ENCODE measurements at places on chromosomes 2 and 18.

DNA sequence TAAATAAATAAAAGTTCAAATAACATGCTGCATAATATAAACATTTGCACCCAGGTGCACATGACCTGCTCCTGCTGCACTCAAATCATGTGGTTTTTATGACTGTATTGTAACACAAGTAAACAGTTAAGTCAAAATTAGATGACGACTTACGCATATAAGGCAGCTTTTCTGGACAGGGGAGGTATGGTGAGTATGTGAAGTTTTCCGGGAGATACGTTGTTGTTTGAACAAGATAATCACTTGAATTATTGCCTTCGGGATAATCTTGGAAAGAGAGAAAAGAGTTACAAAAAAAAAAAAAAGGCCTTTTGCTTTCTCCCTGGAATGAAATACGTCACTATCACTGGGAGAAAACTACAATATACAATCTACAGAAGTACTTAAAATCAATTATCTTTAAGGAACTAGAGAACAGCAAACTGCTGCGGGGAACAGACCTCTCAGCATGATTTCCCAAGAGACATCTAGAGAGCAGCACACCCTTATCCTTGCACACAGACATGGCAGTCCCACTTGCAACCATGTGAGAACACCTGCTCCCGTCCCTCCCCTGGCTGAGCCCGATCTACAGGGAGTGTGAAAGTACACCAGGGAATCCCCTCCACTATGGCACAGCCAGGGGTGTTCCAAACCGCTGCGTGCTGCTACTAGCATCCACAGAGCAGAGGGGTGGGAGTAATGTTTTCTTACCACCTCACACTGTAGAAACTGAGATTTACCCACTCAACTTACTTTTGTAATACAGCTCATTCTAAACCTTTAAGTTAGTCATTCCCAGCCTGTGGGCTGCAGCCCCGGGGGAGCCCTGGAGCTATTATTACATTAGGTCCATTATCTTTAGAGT is 26.3 kb downstream of the B4GALT6 start:
- no peak for DNase-seq

- no peak for DNase-seq
Measured at GRCh38 chr2:94982675-94983074, 42.8 kb upstream of the MAL start.

DNA sequence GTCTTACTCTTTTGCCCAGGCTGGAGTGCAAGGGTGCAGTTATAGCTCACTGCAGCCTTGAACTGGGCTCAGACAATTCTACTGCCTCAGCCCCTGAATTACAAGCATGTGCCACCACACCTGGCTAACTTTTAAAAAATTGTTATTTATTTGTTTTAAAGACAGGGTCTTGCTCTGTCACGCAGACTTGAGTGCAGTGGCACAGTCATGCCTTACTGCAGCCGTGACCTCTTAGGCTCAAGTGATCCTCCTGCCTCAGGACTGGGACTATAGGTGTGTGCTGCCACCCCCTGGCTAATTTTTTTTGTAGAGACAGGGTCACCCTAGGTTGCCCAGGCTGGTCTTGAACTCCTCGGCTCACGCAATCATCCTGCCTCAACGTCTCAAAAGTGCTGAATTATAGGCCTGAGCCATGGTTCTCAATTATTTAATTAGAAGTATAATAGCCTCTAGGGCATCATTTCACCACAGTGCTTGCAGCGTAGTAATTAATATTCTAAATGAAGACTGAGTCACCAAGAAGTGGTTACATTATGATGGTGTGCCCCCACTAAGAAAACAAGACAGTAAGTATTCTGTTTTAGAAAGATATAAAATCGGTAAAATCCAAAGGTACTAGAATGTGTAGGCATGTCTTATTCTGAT is 69.6 kb downstream of the EML4 start:
- DNase-seq, result no peak

DNA sequence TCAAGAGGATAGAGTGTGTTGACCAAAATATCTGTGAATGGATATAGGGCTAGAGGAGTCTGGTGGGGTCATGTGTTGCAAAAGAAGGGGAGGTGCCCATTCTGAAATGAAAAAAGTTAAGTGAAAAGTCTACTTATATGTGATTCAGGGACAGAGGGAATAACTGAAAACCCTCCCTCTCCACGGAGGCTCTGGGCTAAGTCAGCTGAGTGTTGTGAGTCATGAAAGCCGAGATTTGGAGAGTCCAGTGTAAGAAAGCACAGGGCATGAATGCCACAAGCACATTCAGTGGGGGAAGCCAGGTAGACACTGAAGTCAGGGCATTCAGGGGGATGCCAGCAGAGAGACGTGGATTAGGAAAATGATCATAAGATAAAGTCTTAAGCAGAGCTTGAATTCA is 871.9 kb downstream of the TSN start:
- DNase-seq, result no peak

DNA sequence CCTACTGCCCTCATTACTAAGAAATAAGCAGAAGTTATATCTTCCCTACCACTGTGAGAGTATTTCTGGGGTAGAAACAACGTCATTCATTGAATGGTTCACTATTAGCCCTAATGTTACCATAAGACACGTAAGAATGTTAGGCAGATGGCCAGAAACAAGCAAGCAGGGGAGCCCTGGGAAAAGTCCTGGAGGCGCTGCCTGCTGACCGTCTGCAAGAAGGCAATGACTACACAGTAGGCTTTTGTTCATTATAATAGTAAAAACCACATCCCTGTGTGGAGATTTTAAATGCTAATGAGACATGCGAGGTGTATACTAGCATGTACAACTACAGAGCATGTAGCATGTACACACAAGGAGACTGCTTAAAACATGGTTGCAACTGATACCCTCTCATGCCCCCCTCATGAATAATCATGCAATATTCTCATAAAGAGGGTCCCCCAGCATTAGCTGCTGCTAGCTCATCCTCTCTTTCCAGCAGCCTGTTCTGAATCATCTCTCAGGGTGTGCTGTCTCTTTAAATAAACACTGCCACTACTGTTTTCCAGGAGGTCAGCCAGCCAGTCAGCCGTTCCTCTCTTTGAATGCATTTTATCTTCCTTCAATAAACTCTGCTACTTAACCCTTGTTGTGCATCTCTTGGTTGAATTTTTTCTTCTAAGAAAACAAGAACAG is 23.6 kb downstream of the SUCLG1 start:
- DNase-seq, result no peak

- no peak for DNase-seq
Measured at GRCh38 chr2:200862532-200863000, 1.9 kb downstream of the CLK1 start.

GRCh38 chr2:102708847-102709559 is 52.8 kb upstream of the TMEM182 start:
- no peak for DNase-seq

- no peak for DNase-seq
Measured at GRCh38 chr2:64226611-64227010, 82.4 kb upstream of the PELI1 start.

All from SIG-M5 (cell line).